ENCODE measurements at places on chromosomes 5 and 9.

- H3K4me1 ChIP-seq = peaks cover 2% of the 10 kb centered on the region
- peaks cover 87% of the 10 kb centered on the region for H3K36me3 ChIP-seq
- no peaks in the 10 kb centered on the region for H3K27me3 ChIP-seq
- peak; percentile 90 for DNase-seq
Measured at GRCh38 chr5:149497357-149497756, 53.9 kb downstream of the CSNK1A1 start.

GRCh38 chr5:95730730-95731570 is at the start of gene RHOBTB3:
TSS of gene RHOBTB3 (plus strand) at chr5:95731336. CDS start at chr5:95731683, 347 bp downstream.
- peak; percentile 96 for DNase-seq
- H3K4me1 ChIP-seq = peaks cover 6% of the 10 kb centered on the region
- H3K4me3 ChIP-seq = peak within 1 kb of the TSS; percentile 99
- no peaks in the 10 kb centered on the region for H3K27me3 ChIP-seq
- H3K27ac ChIP-seq = peak within 1 kb of the TSS; percentile 72

DNA sequence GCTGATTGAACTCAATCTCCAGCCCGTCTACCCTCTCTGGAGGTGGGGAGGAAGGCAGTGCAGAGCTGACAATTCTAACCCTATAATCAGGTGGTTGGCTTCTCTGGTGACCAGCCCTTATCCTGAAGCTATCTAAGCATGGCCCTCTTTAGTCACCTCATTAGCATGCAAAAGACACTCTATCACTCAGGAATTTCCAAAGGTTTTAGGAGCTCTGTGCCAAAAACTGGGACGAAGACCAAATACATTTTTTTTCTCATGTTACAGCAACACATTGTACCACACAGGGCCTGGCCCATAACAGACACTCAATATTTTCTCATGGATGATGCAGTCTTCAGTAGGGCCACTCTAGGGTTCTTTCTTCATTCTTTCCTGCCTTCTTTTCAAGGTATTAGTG is 118.8 kb upstream of the VLDLR start:
- no peaks in the 10 kb centered on the region for H3K36me3 ChIP-seq
- no peak overlapping the region for H3K4me3 ChIP-seq
- no peak overlapping the region for H3K27ac ChIP-seq
- H3K4me1 ChIP-seq = no peaks in the 10 kb centered on the region
- DNase-seq = no peak

DNA sequence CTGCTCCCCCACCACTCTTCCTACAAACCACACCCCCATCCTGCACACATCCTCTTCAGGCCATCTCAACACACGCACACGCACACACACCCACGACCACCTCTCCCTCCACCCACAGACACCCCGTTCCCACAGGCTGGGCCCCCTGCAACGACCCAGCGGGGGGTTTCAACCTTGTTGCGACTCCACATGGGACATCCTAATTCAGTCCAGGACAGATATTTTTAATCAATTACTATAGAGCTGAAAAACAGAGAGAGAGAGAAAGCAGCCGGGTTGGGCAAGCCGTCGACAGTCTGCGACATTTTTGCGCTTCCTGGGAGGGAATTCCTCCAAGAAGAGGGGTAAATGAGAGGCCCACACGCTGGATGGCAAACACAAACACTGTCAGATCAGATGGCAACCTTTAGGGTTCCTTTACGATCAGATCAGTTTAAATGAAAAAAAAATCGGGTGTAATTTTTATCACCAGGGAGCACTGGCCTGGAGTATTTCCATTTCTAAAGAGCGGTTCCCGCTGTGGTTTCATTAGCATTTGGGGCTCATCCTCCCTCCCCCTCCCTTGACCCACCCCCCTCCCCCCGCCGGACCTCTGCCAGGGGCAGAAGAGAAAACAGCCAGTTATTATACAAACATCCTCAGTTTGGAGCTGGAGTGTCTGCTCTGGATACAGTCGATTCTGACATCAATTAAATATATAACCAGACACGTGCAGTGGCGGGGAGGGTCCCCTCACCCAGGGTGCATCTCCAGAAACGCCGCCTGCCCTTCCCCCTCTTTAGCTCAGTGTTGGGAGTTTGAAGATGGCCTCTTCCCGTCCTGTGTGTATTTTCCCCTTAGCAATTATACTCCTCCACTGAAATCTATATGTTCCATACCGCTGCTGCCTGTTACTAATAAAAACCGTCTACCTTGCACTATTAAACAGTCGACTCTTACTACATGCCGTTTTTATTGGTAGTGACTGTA is 2.3 kb upstream of the IRX2 start:
- no peaks in the 10 kb centered on the region for H3K36me3 ChIP-seq
- DNase-seq = no peak
- peaks cover 23% of the 10 kb centered on the region for H3K4me1 ChIP-seq
- no peak overlapping the region for H3K27ac ChIP-seq
- no peak overlapping the region for H3K4me3 ChIP-seq

DNA sequence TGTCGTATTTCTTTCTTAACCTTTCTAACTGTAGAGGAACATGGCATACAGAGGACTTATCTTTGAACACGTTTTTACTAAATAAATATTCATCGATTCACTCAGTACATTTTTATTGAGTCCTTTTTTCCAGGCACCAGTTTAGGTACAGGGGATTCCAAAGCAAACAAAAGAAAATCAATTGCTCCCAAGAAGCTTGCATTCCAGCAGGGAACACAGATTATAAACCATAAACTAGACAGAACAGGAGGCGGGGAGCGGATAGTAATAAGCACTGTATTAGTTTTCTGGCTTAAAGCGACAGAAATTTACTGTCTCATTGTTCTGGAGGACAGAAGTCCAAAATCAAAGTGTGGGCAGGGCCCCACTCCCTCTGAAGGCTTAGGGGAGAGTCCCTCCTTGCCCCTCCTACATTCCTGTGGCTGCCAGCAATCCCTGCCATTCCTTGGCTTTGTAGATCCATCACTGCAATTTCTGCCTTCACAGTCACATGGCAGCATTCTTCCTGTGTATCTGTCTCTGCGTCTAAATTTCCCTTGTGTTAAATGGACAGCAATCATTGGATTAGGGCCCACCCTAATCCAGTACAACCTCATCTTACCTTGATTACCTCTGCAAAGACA is 115.5 kb downstream of the COL23A1 start:
- H3K36me3 ChIP-seq = no peaks in the 10 kb centered on the region
- no peak overlapping the region for H3K4me3 ChIP-seq
- DNase-seq = no peak

All from mesenchymal stem cell (in vitro differentiated cells and primary cell).